Ascending aorta (tissue), 2 donors: ENCODE measurements at places on chromosomes 6 and 20. TPM values are rescaled to one million over a fixed set of nuclear protein-coding genes. Genes with fewer than 3 reads are reported as not detected.

The PPP1R16B gene
- 26.4 TPM for total RNA-seq

The RWDD2A gene
- 3.5 TPM for total RNA-seq

The TFAP2A gene
- total RNA-seq = 0.21 TPM

The ACOT8 gene
- 34.4 TPM for total RNA-seq

The TPMT gene
- 1.6 TPM for total RNA-seq

The TSHZ2 gene
- 51.9 TPM for total RNA-seq

The FAM209B gene
- not detected for total RNA-seq

The BTN1A1 gene
- not detected for total RNA-seq

The BTN2A1 gene
- total RNA-seq = 8.3 TPM

GRCh38 chr6:45946352-45946751 is 69.3 kb downstream of the CLIC5 start:
- DNase-seq = no peak

DNA sequence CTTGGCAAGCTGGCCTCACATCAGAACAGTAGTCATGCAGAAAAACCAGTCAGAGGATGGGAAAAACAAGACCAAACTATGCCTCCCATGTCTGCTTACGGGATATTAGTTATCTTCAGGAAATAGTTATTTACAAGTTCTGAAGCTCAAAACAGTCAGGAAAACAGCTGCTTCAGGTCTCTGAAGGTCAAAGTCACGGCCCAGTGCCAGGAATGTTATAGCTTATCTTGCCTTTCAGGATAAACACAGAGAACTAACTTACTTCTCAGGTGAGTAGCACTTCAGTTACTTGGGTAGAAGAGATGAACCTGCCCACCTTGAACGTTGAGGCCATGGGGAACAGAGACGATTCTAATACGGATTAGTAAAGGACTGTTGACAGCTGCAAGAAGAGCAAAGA is 310.7 kb downstream of the KIF16B start:
- DNase-seq = no peak

- DNase-seq = no peak
These were observed 13.0 kb downstream of the RPP21 start for GRCh38 chr6:30357678-30358540.

DNA sequence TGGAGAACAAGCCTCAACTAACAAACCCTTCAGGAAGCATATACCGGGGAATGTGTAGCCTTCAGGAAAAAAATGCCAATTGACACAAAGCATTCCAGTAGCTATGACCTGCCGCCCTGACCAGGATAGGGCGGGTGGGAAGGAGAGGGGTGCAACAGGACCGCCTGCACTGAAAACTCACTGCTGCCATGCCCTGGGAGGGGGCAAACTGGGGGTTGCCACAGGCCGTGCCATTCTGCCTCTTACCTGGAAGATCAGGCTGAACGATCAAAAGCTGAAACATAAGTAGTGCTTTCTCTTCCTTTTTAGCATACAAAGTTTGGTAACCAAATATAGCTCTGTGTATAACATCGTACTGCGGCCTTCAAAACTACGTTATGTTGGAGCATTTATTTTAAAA is 21.7 kb downstream of the NR2E1 start:
- no peak for DNase-seq

GRCh38 chr6:137970368-137970767 is 103.3 kb downstream of the TNFAIP3 start:
- no peak for DNase-seq

DNA sequence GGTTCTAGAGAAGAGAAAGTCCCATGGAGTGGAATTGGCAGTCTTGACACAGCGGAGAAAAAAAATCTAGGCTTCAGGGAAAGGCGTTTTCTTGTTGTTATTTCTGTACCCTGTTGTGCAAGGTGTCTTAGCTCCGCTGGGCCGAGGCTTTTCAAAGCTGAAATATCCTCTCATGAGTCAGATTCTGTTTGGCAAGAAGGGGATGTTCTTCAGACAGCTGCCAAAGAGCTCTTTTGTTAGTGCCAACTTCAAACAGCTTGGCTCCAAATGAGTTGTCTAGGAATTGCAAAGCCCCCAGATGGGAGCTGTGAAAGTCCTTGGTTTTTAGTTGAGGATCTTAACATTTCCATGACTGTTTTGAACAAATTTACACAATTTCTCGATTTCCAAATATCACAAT is 45.6 kb downstream of the LRRN4 start:
- peak; percentile 15 for DNase-seq

GRCh38 chr20:62367136-62367632 is at the start of gene LAMA5:
Gene LAMA5, minus strand, starts transcription at chr20:62367312. Its CDS starts 67 bp downstream, at chr20:62367245.
- no peak for DNase-seq
